ENCODE measurements at places on chromosomes 3 and 15.

DNA sequence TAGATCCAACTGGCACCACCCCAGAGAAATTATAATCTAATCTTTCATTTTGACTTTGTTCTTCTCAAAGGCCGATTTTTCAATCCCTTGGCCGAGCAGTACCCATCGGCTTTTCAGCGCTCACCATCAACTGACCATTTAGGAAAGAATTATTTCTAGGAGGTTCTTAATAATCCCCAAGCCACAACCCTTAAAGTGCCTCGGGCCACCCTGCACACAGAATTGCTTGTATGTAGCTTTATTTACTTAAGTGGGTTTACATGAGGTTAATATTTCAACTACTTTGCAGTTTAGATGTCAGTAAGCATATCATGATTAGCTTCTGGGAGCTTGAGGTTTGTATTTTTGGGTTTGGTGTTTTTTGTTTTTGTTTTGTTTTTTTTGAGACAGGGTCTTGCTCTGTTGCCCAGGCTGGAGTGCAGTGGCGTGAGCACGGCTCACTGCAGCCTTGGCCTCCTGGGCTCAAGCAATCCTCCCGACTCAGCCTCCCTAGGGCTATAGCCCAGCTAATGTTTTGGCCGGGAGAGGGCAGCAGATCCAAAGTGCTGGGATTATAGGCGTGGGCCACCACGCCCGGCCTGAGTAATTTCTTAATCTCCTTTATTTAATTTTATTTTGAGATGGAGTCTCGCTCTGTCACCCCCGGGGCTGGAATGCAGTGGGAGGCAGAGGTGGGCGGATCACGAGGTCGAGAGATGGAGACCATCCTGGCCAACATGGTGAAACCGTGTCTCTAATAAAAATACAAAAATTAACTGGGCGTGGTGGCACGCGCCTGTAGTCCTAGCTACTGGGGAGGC, 801 bp upstream of the CDAN1 start:
- no peak for DNase-seq

GRCh38 chr15:31271224-31271635, 55.4 kb upstream of the KLF13 start:
- no peak for DNase-seq

DNA sequence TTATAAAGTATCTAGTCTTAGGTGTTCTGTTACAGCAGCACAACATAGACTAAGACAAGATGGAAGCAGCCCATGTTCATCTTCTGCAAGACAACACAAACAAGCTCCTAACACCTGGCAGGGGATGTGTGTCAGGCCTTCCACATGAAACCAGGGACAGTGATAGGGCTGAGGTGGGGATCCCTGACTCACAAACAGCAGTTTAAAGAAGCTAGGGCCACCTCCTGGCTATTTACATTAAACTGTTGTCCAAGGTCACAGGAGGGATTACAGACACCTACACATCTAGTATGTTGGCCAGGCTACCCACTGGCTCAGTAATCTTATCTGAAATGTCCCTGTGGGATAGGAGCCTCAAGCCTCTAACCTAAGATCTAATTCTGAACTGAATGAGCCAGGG, 211.3 kb downstream of the MINAR1 start:
- no peak for DNase-seq

DNA sequence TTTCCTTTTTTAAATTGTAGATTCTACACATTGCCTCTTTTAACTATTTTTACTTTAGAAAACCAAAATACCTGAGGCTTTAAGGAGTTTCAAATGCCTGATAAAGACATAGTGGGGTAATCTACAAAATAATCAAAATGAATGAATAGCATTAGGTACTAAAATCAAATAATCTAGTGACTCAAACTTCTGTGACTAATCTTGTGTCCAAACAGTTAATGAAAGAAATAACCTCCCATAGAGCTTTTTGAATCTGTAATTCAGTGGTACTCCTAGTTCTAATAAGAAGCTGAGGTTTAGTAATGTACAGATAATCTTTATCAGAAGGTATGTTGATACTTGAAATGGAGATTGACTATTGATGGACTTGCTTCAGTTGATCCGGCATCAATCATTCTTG, 53.0 kb downstream of the DTWD1 start:
- DNase-seq = no peak
